ENCODE measurements at places on chromosomes 2 and 18.
A peak's percentile ranks its signal among the peaks of the same experiment; 100 is the strongest.

GRCh38 chr2:109225170-109225782, 96.3 kb downstream of the SH3RF3 start:
- no peak for DNase-seq

DNA sequence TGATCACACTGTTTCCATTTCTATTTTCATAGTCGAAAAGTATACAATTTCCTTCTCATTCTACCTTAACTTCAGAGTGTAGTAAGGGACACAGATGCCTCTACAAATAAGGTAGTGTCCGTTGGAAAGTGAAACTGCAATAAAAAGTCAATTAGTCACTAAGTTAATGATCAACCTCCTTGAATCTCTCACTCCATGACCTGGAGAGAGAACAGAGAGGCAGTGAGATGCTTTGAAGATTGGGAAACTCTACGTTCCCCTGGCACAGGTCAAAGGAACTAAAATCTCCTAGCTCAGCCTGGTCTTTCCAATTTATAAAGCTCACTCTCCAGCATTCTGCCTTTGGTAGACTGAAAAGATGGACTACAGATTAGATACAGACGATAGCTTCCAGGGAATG, 153.8 kb upstream of the ACAA2 start:
- no peak for DNase-seq

- DNase-seq: no peak
These were observed 41.8 kb downstream of the SP100 start for GRCh38 chr2:230457793-230458192.

DNA sequence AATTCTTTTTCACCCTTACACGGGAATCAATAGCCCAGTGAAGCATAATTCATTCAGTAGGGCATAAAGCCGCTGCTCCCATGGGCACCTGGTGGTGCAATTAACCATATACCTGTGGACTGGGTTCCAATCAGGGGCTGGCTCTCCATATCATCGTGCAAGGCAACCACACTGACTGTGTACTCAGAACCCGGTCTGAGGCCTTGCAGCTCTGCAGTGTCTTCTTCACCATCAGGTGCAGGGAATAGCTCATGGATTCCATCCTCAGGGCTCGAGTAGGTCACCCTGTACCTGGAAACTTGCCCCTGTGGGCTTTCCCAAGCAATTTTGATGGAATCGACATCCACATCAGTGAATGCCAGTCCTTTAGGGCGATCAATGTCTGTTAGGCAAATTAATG, 55.2 kb downstream of the FN1 start:
- no peak for DNase-seq

- no peak for DNase-seq
These were observed 306.8 kb upstream of the SKOR2 start for GRCh38 chr18:47558110-47558750.

- DNase-seq: no peak
These were observed 261.2 kb downstream of the ALK start for GRCh38 chr2:29660201-29660600.

GRCh38 chr18:28494151-28494550, 317.2 kb upstream of the CDH2 start:
- DNase-seq: no peak

GRCh38 chr2:55168221-55169154, 63.6 kb downstream of the CLHC1 start:
- DNase-seq: peak; percentile 23

GRCh38 chr2:55048508-55049042, 1.7 kb downstream of the RTN4 start:
- DNase-seq: no peak

DNA sequence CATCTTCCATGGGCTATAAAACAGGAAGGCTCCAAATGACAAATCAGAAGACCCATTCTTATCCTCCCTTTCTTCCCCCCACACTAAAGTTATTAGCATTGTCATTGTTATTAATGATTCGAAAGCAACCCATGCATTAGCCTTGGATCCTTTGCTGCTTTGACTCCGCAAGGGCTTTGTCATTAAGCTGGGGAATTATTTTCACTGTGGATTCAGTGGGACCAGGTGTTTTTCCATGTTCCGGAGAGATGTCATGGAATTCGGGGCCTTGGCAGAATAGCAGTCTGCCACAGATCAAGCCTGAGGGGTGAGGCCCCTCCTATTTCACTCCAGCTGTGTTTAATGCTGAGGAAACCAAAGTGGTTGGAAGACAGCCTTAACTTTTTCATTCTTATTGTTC, 357.1 kb downstream of the EN1 start:
- no peak for DNase-seq

GRCh38 chr2:232214053-232214452, 164.5 kb upstream of the ALPP start:
- no peak for DNase-seq

- no peak for DNase-seq
These were observed 29.1 kb upstream of the CSRNP3 start for GRCh38 chr2:165440367-165440766.

DNA sequence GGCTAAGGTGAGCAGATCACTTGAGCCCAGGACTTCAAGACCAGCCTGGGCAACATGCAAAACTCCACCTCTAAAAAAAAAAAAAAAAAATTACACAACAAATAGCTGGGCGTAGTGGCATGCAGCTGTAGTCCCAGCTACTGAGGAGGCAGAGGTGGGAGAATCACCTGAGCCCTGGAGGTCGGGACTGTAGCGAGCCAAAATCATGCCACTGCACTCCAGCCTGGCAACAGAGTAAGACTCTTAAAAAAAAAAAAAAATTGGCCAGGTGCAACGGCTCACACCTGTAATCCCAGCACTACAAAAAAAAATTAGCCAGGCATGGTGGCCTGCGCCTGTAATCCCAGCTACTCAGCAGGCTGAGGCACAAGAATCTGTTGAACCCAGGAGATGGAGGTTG, 7.3 kb downstream of the STARD7 start:
- no peak for DNase-seq

GRCh38 chr2:52931660-52932059, 835.9 kb upstream of the CHAC2 start:
- no peak for DNase-seq

DNA sequence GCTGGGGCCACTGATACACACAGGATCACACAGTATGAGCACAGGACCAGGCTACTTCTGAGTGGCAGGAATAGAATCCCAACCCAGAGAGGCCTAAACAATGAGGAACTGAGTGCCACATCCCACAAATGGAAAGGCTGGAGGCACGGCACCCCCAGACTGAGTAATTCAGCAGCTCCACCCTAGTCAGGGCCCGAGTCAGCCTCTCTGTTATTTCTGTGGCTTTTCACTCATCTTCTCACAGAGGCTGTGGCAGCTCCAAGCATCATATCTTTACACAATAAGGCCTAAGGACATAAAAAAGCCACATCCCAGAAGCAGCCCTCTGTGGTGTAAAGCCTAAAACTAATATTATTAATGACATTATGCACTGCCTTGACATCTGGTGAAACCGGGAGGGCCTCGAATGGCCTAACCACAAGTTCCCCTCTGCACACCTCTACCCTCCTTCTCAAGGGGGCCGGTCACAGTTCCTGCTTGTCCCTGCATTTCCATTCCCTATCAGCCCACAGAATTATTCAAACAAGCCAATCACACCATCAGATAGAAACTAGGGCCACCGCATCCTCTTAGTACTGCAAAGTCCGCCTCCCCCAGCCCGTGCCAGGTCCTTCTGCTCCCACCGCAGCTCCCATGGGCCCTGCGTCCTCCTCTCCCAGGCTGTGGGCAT, 12.5 kb upstream of the MAL start:
- DNase-seq: no peak

- no peak for DNase-seq
These were observed 55.3 kb downstream of the DTNB start for GRCh38 chr2:25617948-25618646.

GRCh38 chr2:104321116-104321795, 532.7 kb upstream of the POU3F3 start:
- no peak for DNase-seq

DNA sequence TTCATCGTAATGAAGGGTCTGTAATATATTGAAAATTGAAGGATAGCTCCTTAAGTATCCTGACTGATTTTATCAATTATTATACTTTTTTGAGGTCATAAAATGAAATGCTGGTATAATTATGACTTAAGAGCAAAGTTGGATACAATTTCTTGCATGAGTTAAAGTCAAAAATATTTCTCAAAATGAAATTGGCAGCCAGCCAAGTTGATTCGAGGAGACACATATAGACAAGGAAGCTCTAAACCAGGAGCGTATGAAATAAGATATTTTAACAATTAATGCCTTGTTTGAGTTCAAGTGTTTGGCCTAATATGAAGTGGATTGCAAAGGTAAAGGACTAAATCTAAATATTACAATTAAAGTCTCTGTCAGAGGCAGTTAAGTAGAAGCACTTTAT, 260.4 kb upstream of the DSEL start:
- DNase-seq: no peak

GRCh38 chr18:12569791-12570190, 88.1 kb downstream of the SPIRE1 start:
- DNase-seq: no peak

- no peak for DNase-seq
These were observed 367.4 kb downstream of the NCKAP5 start for GRCh38 chr2:133200684-133201421.

DNA sequence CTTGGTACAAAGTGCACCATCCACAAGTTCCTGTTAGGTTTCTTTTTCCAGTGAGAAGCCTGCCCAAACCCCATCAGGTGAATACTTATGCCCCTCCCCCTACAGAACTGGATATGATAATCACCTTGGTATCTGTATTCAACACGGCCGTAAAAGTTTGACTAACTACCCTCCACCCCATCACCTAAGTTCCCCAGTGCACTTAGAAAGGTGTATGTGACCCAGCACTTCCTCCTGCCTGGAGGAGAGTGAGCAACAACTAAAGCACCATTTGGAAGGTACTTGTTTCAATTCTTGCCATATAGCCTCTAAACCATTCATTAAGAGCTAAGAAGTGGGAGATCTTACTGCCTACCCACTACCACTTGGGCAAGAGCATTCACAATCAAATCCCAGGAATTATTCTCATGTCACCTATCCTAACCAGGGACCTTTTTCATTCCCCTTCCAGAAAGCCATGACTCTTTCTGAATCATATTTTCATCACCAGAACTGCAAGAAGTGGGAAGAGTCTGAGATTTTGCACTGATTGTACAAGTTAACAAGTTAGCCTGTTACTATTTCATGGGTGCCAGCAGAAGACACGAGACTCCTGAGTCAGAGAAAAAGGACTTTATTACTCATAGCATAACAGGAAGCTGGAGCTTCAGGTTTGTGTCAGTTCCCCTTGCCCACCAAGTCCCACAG, 53.5 kb upstream of the NDUFV2 start:
- DNase-seq: no peak

- DNase-seq: no peak
These were observed 10.4 kb downstream of the STK17B start for GRCh38 chr2:196160946-196161345.

GRCh38 chr2:120294008-120294340, 41.3 kb downstream of the RALB start:
- no peak for DNase-seq

GRCh38 chr2:206063635-206064034, 22.3 kb downstream of the INO80D start:
- DNase-seq: no peak

- DNase-seq: no peak
These were observed 53.6 kb upstream of the DDX18 start for GRCh38 chr2:117760916-117761315.

DNA sequence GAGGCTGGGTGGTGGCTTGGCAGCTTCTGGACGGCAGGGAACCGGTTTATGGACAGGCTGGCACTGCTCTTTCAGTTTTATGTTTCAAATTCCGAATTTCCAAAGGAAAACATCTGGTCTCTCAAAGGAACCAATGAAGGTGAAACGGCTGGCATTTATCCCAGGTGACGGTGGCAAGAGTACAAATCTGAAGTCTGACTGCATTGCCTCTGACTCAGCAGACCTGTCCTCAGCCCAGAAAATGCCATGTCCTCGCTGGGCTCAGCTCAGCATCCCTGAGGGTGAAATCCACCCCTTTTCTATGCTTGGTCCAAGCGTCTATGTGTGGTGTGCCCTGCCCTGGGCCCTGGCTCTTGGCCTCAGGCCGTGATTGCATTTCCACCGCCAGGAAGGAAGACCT, 38.1 kb downstream of the NAPG start:
- DNase-seq: no peak

DNA sequence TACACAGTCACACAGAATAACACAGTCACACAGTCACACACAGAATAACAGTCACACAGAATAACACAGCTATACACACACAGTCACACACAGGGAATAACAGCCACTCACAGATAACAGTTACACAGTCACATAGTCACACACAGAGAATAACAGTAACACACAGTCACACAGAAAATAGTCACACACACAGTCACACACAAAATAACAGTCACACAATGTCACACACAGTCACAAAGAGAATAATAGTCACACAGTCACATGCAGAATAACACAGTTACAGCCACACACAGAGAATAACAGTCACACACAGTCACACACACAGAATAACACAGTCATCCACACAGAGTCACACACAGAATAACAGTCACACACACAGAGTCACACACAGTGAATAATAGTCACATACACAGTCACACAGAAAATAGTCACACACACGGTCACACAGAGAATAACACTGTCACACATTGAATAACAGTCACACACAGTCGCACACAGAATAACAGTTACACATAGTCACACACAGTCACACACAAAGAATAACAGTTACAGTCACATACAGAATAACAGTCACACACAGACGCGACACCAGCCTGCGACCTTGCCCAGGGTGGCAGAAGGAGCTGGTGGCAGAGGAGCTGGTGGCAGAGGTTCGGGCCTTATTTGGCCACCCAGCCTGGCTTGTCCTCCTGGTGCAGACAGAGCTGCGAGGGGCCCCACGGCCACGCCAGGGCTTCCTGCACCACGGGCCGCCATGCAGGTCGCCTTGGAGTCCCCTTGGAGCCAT, 51.3 kb downstream of the RAMP1 start:
- DNase-seq: no peak

GRCh38 chr2:224638301-224638823, 53.2 kb upstream of the CUL3 start:
- DNase-seq: no peak

GRCh38 chr2:150125188-150125587, 362.3 kb downstream of the RND3 start:
- DNase-seq: no peak

DNA sequence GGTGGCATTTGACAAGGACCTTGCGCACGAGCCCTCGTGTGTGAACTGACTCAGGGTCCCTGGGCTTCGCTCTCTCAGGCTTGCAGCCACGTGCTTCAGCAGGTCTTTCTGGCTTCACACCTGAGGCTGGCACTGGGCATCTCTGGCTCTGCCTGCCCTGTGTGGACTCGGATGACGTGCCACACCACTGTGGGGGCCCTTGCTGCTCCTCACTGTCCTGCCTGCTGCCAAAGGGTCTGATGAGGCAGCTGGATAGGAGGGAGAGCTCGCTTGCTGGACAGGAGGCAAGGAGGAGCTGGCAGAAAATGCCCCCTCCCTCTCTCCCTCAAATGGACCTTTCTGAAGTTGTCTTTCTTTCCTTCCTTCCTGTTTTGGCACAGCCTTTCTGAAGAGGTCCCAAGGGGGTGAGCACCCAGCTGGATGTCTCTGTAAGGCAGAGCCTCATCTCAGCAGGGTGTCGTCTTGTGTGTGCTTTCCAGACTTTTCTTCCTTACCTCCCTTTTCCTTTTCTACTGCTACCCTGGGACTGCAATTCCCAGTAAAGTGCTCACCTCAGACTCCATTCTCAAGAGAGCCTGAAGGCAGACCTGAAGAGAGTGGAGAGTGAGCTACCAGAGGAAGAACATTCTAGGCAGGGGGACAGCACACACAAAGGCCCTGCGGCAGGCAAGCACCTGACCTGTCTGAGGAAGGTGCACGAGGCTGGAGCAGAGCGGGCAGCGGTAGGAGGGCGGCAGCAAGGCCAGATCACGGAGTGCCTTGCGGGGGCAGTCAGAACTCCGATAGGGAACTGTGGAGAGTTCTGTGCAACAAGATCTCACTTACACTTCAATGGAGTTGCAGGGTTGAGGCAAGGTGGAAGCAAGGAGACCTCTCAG, 5.3 kb downstream of the PER2 start:
- no peak for DNase-seq
